NCI-H1092 treated with DMSO at 0.1 percent for 48 hours (cell line): ENCODE measurements at places on chromosomes 12 and 14.

DNA sequence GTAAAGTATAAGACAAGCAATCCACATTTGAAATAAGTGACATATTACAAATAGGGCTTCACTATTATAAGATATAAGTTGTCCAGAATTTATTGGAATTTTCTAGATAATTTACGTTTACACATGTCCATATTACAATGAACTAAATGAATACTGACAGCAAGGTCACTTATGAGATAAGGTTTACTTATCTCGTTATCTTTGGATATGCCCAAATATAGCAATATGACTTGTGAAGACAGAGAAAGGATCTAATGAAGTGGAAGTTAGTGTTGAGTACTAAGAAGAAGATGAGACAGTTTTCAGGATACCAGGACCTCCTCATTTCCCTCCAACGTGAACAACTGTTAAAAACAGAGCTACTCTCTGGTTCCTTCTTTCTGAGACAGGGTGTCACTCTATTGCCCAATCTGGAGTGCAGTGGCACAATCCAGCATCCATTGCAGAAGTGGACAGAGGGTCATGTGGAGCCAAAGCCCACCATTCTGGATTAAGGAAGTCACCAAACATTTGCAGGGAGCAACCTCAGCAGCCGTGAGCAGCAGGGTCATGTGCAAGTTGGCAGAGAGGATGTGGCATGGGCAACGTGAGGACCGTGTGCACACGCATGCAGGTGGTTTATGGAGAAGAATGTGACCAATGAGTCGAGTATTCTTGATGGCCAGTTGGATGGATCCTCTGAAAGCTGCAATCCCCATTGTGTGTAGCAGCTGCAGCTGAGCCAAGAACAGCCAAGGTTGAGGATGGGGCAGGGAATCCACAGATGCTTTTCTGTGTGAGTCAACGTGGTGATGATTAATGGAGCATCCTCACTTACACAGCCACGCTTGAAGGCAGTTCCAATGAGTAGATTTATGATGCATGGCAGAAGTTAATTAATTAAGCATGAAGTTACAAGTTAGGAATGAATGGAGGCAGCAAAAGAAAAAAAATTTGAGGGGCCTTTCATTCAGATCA lies 111.0 kb downstream of the BICD1 start:
- DNase-seq = no peak

- DNase-seq = no peak
These were observed 11.0 kb downstream of the C12orf76 start for GRCh38 chr12:110037315-110037714.

DNA sequence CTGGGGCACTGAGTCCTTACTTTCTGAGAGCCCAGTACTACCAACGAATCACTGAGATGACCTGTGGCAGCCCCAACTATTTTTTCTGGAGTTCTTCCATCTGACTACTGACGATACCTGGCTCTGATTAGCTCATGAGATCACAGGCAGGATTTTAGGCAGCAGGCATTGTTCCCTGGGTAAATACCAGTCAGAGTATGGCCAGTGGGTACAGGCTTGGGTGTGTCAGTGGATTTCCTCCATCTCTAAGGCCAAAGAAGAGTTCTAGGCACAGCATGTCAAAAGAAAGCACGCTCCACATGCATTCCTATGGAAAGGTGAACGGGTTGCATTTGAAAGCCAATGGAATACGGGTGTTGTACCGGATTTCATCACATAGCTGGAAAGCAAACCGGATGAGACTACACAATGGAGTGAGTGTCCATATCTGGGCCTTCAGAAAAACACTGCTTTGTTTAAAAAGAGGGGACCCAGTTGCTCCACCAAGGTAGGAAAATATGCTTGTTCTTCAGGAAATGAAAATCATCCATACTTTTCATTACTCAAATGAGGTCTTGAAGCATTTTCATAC lies 55.0 kb downstream of the PAX9 start:
- no peak for DNase-seq

DNA sequence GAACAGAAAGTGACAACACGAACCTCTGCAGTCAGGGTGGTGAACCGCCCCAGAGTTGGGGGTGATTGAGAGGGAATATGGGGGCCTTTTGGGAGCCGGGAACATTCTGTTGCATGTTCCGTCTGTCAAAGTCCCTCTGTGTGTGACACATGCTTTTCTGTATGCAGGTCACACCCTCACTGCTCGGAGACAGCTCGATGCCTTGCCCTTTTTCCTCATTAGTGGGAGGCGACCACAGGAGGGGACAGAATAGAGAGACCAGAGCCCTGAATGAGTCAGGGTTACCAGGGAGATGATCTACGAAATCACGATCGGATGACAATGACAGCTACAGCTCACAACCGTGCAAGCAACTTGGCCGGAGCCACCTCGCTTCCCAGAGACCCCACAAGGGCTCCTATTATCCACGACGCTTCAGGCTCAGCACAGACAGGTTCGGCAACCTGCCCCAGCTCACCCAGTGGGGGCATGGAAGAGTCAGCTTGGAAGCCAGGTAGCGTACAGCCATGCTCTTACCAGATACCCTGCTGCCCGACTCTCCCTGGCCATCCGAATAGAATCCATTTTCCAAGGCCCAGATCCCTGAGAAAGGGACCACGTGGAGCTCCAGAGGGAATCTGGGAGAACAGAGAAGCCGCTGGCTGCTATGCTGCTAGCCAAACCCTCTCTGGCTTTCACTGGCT lies 38.8 kb downstream of the TESC start:
- no peak for DNase-seq

DNA sequence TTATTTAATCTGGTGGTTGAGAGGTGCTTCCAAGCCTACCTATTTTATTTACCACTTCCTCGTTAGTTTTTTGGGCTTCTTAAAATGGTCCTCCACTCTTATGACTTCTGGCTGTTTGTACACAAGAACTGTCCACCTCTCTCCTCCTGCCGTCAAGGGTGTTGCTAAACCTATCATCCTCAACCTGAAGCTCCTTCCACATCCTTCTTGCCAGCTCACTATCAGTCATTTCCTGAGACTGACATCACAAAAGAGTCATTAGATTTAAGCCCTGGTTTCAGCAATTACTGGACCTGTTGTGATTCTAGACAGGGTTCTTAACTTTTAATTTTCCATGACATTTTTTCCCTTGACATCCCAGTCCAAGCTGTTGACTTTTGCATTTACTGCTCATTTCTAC lies 91.9 kb downstream of the BICD1 start:
- no peak for DNase-seq

DNA sequence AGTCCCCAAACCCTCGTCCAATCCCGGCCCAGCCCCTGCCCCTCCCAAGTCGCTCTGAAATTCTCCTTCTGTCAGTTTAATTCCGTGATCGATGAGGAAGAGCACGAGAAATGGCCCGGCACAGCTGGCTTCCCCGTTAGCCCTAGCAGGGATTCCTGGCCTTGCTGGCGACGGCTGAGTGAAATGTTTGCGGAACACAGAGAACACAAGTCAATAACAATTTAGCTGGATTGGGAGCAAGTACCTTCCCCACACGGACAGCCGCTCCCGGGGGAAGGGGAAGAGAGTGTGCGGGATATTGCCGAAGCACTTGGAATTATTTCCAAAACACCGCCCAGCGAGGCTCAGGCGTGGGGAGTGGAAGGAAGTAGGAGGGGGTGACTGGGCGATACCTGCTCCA lies 134.6 kb downstream of the RBM19 start:
- DNase-seq = peak; percentile 15

GRCh38 chr12:57489157-57489641 lies 1.3 kb downstream of the MARS1 start:
- DNase-seq = no peak

DNA sequence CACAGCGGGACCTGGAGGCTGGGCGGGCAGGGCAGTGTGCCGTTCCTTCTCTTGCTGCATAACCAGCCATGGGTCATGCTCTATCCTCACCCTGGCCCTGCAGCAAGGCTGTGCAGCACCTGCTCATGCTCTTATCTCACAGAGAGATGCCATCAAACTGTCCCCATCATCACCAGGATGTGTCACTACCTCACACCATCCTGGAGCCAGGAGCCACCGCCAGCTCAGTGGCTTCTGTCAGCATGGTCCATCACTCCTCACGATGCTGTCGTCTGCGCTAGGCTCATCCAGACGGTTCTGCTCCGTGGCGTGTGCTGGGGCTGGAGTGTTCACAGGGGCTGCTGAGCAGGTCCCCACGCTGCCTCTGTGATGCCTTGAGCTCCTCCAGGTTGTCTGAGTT lies 77.2 kb upstream of the DYNC1H1 start:
- no peak for DNase-seq

DNA sequence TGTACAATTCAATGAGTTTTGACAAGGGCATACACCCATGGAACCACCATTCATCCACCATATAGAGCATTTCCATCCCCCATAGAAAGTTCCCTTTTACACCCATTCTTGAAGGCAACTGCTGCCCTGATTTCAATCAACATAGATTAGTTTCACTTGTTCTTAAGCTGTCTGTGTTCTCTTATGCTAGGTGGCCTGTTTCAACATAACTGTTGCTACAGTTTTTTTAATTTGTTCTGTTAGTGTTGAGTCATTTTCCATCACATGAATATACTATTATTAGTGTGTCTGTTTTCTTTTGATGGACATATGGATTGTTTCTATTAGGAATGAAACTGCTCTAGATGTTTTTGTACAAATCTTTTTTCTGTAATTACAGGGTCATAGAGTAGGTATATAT lies 123.4 kb downstream of the PTPRQ start:
- DNase-seq = no peak
